ENCODE measurements at places on chromosomes 2 and 18.

DNA sequence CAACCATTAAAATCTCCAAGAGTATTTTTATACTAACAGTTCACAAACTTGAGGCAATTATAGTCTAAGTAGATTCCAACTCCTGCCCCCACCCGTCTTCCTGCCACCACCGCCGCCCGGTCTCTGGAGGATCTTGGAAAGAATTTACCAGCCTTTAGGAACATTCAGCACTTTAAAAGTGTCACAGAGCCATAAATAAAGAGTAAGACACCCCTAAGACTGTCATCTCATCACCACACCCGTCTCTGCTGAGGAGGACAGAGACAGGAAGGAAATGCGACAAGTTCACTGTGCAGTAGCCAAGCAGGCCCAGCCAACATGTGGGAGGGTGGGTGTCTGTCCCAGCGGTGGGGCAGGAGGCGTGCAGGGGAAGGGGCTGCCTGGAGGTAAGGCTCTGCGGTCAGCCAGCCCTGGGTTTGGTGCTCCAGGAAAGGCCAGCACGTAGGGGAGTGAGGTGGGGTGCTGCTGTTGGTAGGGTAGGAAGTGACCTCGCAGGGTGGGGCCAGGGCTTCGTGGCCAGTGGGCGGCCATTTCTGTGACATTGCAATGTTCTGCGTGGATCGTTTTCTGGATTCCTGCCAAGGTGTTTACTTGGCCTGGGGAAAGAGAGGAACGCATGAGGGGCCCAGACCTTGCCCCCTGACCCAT is 111.6 kb downstream of the FAM210A start:
- DNase-seq, result no peak

DNA sequence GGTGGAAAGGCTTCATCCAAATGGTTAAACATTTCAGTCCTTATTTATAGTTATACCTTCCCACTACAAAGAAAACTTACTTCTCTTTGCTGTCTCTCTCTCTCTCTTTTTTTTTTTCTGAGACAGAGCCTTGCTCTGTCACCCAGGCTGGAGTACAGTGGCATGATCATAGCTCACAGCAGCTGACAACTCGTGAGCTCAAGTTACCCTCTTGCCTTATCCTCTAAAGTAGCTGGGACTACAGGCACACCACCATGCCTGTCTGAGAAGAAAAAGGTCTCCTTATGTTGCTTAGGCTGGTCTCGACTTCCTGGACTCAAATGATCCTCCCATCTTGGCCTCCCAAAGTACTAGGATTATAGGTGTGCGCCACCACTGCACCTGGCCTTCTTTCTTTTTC is 32.3 kb upstream of the OLA1 start:
- DNase-seq, result no peak

DNA sequence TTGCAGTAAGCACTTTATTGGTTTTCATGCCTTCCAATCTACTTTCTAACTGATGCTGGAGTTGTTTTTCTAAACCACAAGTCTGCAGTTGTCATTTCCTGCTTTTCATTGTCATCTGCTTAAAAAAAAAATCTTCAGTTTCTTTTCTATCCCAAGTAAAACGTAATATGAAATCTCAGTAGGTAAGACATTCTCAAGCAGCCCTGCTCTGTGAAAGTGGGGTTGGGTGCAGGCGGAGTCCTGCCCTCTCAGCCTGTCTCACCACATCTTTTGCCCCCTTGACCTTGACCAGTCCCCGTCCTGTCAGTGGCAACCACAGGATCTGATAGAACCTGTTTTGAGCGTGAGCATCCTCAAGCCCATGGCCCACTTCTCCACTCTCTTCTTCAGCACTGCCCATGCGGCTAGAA is 80.0 kb upstream of the CPO start:
- DNase-seq, result no peak

GRCh38 chr2:174874085-174874484 is 109.8 kb upstream of the CHRNA1 start:
- no peak for DNase-seq

- no peak for DNase-seq
These were observed 110.6 kb downstream of the C2orf74 start for GRCh38 chr2:61272421-61273070.

DNA sequence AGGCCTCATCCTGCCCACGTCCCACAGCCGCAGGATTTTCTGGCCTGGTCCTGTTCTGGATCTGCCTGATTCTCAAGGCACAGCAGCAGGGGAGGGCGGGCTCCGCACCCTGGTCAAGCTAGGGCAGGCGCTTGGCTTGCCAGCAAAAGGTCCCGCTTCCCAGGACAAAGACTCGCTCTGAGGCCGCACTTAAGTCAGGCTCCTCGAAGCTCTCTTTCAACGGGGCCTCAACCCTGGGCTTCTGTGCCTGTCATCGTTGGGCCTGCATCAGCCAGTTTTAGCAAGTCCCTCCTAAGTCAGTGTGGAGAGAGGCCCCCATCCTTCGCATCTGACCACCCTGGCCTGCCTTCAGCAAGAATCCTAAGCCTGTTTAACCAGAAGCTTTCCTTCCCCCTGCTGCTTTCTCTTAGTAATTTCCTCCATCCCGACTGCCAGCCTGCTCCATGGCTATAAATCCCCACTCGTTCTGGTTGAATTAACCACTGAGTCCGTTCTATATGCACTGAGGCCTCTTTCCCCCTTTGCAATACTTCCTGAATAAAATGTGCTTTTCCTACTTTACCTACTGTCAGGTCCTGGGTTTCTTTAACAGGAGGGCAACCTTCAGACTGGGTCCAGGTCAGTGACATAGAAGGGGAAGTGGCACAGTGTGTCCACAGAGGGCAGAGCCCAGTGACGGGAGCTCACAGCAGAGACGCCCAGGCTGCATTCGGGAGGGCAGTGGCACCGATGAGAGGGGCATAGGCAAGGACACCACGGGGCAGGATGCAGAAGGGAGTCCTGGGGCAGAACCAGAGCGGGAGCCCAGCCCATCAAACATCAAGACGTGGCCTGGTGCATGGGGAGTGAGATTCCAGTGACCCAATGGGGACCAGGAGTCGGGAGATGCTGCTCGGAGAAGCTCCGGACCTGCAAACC is 62.7 kb downstream of the SP110 start:
- DNase-seq, result no peak

GRCh38 chr2:168340931-168341330 is 93.5 kb upstream of the STK39 start:
- no peak for DNase-seq

DNA sequence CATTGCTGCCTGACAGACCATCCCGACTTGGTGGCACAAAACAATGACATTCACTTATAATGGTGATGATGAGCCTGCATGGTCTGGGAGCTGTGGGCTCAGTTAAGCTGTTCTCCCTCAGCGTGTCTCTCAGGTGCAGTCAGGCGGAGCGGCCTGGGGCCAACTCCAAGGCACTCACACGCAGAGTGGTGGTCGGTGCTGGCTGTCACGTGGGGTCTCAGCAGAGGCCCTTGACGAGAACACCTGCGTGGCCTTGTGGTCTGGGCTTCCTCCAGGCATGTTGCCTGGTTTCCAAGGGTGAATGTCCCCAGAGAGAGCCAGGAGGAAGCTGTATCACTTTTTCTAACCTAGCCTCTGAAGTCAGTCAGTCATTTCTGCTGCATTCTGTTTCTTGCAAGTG is 29.8 kb downstream of the ARMC9 start:
- no peak for DNase-seq

DNA sequence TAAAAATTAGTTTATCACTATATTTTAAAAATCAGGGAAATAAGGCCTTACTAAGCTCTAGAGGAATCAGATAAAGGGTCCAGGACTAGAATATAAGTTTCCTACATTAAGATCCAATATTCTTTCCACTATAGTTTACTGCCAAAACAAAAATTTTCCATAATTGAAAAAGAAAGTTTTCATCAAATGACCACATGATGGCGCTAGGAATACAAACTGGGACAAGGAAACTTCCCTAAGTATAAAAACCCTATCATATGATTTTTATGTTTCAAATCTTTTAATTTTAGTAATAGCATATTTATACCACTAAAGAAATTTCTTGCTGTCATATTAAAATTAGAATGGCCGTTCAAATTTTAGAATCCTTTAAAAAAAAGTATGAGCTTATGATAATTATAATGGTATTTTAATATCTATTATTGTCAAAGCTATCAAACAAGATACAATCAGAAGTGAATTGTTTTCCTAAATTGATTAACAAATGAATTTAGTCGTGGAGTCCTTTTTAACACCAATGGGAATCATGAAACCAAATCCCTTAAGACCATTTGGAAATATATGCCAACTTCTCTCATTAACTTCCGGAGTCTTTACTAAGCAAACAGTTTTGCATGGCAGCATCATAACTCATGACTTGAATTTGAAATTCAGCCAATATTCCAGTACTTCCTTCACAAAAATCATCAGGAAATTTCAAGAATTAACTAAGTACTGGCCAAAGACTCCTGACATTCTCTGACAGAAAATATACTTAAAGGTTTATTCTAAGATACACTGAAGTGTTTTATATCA is 70.3 kb downstream of the SCN1A start:
- no peak for DNase-seq

GRCh38 chr18:3453540-3454364 is 3.8 kb downstream of the TGIF1 start:
- no peak for DNase-seq

GRCh38 chr18:33577685-33578517 is at the start of gene ASXL3:
ASXL3 (plus strand) TSS chr18:33578219; CDS start chr18:33578632, 413 bp downstream.
- no peak for DNase-seq

- no peak for DNase-seq
These were observed 43.5 kb downstream of the KCTD1 start for GRCh38 chr18:26504831-26505230.

DNA sequence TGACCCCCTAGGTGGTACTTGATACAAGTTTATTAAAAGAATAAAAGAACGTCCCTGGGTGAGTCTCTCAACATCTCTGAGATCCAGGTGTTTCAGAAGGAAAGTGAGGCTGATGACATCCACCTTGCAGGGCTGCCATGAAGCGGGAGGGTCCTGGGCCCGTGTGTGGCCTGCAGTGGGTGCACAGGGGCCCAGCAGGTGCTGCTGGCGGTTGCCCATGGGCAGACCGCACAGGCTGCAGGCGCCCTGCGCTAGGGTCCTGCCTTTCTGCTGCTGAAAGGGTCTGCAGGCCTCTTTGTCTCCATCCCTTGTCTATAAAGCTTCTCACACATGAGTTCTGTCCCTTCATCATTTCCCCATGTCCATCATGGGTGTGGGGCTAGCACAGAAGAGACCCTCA is 247.0 kb downstream of the TFCP2L1 start:
- no peak for DNase-seq

DNA sequence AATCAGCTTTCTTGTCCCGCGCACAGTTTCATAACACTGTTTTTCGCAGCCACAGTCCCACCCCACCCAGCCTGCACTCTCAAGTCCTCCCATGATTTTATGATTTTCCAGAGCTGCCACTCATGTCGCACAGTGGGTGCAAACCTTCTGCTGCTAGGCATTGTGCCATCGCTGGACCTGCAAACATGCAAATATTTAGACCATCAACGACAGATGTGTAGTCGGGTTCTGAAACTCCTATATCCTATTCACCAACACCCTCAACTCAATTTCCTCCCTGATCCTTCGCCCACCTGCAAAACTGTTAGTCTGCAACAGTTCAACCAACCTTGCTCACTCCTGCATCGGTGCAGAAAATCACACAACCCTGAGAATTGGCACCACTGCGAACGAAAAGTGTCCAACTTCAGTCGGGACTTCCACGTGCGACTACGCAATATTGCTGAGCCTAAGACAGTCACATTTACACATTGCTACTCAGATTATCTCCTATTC is 871 bp upstream of the ALS2 start:
- peak; percentile 8 for DNase-seq

DNA sequence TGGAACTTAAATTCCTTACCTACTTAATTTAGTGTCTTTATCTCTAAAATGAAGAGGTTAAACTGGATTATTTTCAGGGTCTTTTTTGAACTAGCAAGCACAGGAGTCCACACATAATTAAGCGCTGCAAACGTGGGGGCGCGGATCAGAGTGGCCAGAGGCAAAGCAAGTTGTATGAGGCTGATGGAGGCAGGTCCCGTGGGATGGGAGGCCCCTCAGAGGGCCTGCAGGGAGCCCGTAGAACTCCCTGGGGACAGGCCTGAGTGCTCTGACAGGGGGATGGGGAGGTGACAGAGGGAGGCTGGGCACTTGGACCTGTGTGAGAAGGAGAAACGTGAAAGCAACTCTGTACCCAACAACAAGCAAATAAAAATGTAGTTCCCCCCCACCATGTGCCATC is 177.8 kb downstream of the ACKR3 start:
- DNase-seq, result no peak

GRCh38 chr2:1071650-1072049 is 121.0 kb downstream of the SNTG2 start:
- DNase-seq, result no peak

- peak; percentile 0 for DNase-seq
These were observed 210.3 kb upstream of the RBMS1 start for GRCh38 chr2:160703648-160704585.

GRCh38 chr2:134230885-134231284 is 23.0 kb upstream of the MGAT5 start:
- DNase-seq, result no peak

DNA sequence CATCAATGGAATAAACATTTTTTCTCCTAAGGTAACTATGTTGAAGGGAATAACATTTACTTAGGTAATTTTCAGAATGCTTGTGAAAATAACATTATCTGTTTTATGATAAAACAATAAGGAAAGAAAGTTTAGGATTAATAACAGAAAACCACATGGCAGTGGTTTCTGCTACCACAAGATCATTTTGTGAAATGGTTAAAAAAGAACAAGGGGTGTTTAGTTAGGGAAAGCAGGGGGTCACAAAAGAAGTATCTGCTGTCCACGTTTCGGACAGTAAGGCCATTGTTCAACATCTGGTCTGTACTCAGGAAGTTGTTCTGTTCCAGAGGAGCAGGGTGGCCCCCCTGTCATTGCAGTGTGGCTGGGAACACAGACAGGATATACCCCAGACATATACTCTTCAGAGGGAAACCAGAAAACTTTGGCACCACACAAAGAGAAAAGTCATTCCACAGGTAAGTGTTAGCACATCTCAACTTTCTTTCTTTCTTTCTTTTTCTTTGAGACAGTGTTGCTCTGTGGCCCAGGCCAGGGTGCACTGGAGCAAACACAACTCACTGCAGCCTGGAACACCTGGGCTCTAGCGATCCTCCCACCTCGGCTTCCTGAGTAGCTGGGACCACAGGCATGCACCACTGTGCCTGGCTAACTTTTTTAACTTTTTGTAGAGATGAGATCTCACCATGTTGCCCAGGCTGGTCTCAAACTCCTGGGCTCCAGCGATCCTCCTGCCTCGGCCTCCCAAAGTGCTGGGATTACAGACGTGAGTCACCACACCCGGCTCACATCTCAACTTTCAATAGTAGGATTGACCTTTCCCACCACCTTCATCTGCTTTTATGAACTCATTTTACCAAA is 14.8 kb upstream of the ARL5A start:
- no peak for DNase-seq

- DNase-seq, result no peak
These were observed 3.3 kb downstream of the KATNAL2 start for GRCh38 chr18:46920653-46921052.

DNA sequence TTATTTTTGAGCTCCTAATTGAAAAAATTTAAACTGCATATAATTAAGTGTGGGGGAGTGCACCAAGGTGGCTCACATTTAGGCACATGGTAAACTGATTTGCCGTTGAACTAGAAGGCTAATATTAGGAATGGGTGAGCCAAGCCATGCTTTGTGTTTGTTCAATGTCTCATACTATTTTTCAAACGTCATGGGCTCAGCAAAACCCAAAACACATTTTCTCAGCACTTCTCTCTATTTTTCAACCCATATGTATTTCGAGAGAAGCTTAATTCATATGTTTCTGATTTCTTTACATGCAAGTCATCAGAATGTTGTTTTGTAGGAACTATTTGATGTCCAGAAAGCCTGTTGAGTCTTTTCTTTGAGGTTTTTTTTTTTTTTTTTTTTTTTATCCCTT is 291.2 kb downstream of the TCF4 start:
- no peak for DNase-seq
